ENCODE measurements at places on chromosomes 1 and 21.

DNA sequence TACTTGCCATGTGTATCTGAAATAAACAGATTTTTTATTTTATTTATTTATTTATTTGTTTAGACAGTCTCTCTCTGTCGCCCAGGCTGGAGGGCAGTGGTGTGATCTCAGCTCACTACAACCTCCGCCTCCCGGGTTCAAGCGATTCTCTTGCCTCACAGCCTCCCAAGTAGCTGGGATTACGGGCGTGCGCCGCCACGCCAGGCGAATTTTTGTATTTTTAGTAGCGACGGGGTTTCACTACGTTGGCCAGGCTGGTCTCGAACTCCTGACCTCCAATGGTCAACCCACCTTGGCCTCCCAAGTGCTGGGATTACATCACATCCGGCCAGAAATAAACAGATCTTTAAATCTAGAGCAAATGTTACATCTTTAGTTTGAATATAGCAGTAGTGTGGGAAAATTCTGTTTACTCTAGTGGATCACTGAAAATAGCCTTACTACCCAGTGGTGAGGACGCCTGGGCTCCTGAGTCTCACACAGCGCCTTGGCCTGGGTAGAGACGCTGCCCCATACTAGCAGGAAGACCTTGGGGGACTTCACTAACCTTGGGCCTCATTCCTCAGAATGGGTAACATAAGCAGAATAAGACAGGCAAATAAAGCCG lies 709 bp downstream of the GART start:
- no peak for DNase-seq

- no peak for DNase-seq
Observed at GRCh38 chr1:102851616-102852015, 256.7 kb downstream of the COL11A1 start.

GRCh38 chr1:38125016-38125415 lies 78.4 kb upstream of the POU3F1 start:
- DNase-seq, result no peak

DNA sequence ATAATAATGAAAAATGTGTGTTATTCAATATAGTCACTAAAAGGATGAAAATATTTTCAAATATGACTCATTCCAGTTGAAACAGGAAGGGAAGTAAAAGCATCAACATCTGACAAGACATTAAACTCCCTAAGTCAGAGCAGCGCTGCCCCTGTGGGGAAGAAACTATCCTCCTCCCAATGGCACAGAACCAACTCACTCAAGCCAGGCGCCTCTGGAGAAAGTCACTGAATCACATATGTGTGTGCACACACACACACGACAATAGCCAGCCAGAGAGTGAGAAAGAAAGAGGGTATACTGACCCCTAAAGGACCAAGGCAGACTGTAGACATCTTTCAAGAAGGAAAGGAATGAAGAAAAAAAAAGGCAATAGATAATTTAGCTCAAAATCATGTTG lies 126.9 kb downstream of the SETD4 start:
- no peak for DNase-seq

DNA sequence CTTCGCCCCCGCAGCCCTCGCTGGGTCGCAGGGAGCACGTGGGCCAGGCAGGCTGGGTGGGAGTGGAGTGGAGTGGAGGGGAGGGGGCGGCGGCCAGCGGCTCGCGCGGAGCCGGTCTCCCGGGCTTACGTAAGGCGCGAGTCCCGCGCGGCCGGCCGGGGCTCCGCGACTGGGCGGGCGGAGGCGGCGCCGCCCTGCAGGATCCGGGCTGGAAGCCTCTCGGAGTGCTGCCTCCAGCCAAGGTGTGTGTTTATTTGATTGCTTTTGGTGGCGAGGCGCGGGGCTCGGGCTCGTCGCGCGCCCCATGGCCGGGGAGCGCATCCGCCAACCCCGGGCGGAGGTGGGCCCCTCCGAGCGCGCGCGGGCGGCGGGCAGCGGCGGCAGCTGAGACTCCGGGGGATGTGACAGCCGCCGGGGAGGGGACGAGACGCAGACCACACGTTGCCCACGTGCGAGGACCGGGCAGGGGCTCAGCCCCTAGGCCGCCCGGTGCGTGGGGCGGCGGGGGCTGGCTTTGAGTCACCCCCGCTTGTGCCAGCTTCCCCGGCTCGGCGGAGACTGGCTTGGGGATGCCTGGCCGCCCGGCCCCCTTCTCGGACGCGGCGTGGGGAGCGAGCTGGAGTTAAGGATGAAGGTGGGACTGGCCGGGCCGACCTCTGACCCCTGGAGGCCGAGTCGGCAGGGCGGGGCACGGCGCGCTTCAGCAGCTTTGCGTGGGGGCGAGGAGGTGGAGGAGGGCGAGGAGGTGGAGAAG lies 402 bp upstream of the AK4 start:
- DNase-seq, result no peak

- DNase-seq, result no peak
Observed at GRCh38 chr1:46315669-46316403, 12.3 kb downstream of the UQCRH start.

DNA sequence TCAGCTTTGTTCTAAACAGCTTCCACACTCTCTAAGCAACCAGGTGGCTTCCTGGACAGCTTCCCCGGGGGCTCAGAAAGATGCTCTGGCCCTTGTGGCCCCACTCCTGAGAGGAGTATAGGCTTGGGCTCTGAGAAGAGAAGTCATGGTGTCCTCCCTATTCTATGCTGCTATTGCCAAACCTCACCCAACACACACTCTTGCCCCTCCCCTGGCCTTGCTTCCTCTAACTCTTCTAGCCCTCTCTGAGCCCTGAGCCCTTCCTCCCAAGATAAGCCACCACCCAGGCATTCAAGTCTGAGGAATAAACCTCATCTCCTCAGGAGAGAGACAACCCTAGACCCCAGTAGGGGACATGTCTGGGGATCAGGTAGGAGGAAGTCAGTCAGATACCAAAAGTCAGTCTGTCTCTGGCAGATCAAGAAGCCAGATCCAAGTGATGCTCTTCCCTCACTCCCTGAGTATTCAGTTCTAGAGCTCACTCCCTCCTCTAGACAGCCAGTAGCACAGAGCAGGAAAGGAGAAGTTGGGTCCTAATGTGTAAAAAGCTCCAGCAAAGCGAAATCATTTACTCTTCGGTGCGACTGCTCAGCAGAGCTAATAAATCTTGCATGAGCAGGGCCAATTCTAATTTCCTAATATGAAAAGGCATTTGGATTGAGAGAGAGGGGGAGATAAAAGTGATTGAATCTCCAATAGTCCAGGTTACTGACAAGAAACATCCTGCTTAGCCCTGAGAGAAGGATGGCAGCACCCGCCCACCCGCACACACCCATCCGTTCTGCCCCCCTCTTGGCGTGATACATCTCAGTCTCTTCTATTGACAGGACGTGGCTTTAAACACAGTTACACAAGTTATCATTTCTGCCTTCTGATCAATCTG lies 50.5 kb downstream of the DMAP1 start:
- DNase-seq, result no peak

DNA sequence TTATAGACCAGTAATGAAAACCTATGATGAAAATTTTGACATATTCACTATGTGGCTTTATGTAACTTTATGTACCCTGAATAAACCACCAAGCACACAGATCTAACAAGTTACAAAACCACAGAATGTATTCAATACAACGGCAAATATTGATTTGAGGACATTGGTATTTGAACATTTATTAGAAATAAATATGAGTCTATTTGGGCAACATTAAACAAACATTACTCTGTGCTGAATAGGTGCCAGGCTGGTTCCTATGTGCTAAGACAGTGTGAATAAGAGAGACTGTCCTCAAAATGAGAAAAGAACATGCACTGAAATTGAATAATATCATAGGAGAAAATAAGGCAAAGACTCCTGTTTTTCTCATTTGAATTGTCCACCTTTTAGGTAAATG lies 1341.2 kb downstream of the PLA2G4A start:
- DNase-seq, result no peak

DNA sequence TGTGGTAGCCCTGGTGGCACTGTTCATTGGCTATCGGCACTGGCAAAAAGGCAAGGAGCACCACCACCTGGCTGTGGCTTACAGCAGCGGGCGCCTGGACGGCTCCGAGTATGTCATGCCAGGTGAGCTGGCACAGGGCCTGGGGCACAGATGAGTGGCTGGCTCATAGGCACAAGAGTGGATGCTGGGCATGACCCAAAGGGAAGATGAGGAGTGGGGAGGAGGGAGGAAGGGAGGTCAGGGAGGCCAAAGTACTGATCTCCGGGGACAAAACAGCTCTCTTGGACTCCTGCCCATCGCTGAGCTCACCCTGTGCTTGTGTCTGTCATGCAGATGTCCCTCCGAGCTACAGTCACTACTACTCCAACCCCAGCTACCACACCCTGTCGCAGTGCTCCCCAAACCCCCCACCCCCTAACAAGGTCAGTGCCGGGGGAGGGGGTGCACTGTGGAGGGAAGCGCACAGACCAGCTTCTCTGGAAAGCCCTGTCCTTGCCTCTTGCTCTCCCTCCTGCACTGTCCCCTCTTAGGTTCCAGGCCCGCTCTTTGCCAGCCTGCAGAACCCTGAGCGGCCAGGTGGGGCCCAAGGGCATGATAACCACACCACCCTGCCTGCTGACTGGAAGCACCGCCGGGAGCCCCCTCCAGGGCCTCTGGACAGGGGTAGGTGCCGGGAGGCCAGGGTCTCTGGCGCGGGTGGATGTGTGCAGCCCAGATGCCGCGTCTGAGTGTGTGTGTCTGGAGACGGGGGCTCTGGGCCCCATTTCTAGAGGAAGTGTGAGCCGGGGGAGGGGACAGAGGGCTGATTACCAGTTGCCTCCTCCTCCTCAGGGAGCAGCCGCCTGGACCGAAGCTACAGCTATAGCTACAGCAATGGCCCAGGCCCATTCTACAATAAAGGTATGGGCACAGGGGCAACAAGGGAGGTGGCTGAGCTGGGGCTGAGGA lies 7.3 kb upstream of the LRRC71 start:
- DNase-seq, result no peak

GRCh38 chr1:114319418-114319817 lies 165.7 kb upstream of the SYT6 start:
- no peak for DNase-seq

DNA sequence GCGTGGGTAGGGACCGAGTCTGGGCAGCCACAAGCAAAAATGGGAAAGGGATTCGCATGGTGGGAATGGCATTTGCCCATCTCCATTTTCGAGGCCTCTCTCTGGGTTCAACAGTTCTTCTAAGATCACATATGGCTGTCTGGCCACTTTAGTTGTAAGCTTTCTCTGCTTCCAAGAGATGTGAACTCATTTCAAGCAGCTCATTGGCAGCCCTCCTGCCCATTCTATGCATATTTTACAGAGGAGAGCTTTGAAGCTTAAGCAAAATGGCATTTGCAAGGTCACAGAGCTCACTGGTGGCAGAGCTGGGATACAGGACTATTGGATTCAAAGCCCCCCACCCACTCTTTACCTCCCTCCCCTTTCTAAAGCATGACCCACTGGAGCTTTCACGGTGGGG lies 93.7 kb downstream of the HHIPL2 start:
- no peak for DNase-seq

GRCh38 chr1:241424480-241424971 lies 67.5 kb upstream of the RGS7 start:
- no peak for DNase-seq

GRCh38 chr1:27301052-27301422 lies 20.9 kb upstream of the TMEM222 start:
- no peak for DNase-seq

DNA sequence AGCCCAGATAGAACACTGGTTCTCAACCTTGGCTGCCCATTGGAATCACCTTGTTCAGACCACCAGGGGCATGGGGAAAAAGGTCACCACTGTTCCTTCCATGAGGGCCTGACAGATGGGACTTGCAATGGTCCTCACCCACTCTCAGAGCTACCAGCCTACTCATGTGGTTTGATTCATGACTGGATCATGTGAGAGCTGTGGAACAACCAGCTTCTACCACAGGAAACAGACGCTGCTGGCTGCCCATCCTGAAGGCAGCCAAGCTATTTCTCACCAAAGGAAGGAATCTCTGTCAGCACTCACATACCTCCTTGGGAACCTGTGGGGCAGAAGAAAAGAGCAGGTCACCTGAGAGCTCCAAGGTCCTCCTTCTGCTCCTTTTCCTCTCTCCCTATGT lies 53.6 kb downstream of the CAPN8 start:
- no peak for DNase-seq

GRCh38 chr21:29338256-29338655 lies 39.5 kb downstream of the BACH1 start:
- DNase-seq, result no peak

DNA sequence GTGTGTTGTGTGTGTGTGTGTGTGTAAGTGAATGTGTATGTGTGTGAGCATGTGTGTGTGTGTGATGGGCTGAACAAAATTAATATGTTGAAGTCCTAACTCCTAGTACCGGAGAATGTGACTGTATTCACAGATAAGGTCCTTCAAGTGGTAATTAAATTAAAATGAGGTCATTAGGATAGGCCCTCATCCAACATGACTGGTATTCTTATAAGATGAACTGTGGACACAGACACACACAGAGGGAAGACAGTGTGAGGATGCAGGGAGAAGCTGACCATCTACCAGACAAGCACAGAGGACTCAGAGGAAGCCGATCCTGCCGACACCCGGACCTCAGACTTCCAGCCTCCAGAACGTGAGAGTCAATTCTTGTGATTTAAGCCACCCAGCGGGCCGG lies 91.2 kb upstream of the PGBD5 start:
- DNase-seq, result no peak

- no peak for DNase-seq
Observed at GRCh38 chr1:217133092-217133491, 409.9 kb upstream of the ESRRG start.

DNA sequence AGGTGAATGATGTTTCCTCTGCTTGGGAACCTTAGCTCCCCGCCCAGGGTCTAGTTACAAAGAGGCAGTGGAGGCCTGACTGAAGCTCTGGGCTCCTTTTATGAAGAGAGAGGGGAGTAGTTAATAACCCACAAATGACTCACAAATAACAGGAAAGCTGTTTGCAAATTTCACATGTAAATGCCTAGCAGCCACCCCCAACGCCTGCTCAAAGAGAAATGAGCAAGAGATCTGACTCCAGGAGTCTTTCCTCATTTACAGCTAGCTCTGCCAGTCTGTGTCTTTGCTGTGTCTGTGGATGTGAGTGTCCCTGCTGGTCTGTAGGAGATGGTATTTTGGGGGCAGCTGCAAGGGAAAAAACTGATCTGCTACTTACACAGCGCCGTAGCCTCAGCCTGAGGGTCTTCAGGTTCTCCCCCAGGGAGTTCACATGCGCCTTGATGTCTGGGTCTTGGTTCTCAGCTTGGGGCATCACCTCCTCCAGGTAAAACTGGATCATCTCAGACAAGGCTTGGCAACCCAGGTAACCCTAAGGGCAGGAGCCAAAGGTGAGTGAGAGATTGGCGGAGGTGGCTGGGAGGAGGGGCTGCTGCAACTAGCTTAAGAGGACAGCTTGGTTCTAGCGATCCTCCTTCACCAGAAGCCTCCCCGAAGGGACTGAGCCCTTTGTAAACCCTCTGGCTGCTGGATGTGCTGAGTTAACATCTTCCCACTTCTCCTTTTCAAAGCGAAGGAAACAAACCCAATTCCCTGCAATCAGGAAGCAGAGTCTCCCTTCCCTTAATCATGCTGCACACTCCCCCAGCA lies at the start of gene IL19:
Gene IL19 (plus strand): TSS at position 243 of the 807 bp plus-strand sequence. CDS start 65,890 bp downstream, outside the sequence.
- no peak for DNase-seq

DNA sequence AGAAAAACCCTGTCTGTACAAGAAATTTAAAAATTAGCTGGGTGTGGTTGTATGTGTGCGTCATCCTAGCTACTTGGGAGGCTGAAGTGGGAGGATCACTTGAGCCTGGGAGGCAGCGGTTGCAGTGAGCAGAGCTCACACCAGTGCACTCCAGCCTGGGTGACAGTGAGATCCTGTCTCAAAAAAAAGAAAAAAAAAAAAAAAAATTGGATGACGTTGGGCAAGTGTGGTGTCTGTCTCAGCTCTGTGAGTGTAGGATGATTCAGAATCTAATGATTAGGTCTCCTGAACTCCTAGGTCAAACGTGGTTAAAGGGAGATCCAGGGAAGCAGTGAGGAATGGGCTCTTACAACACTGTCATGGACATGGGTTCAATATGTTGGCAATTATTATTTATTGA lies 435.9 kb downstream of the KIF26B start:
- DNase-seq, result no peak

All from stimulated activated CD4-positive, alpha-beta T cell treated with anti-CD3 and anti-CD28 coated beads, TNF-alpha, amount 100 ng/mL, for 4 hours (primary cell).